Osteocyte (in vitro differentiated cells): ENCODE measurements at places on chromosomes 2 and 18. TPM values are rescaled to one million over a fixed set of nuclear protein-coding genes. Genes with fewer than 3 reads are reported as not detected.

Gene CD302
- total RNA-seq: 18.4 and 19.3 TPM in 2 replicates

Gene KCNIP3
- 0.57 and 1.4 TPM in 2 replicates for total RNA-seq

Gene SNTG2
- total RNA-seq: not detected in 2 replicates

Gene GDF7
- total RNA-seq: 9.0 and 10.1 TPM in 2 replicates

Gene CHRNG
- not detected in 2 replicates for total RNA-seq

Gene OTX1
- not detected in 2 replicates for total RNA-seq

Gene LRPPRC
- 73.8 and 76.6 TPM in 2 replicates for total RNA-seq

Gene SLC19A3
- not detected in 2 replicates for total RNA-seq

Gene CTIF
- 169 and 172 TPM in 2 replicates for total RNA-seq

Gene AMER3
- not detected in 2 replicates for total RNA-seq

Gene ANKRD30BL
- not detected in 2 replicates for total RNA-seq

Gene FRZB
- total RNA-seq: 46.6 and 47.3 TPM in 2 replicates

- no peak overlapping the region for H3K4me3 ChIP-seq
- H3K4me1 ChIP-seq: no peaks in the 10 kb centered on the region
- H3K36me3 ChIP-seq: no peaks in the 10 kb centered on the region
Measured at GRCh38 chr2:112995346-112995920, 9.8 kb upstream of the IL36A start.

DNA sequence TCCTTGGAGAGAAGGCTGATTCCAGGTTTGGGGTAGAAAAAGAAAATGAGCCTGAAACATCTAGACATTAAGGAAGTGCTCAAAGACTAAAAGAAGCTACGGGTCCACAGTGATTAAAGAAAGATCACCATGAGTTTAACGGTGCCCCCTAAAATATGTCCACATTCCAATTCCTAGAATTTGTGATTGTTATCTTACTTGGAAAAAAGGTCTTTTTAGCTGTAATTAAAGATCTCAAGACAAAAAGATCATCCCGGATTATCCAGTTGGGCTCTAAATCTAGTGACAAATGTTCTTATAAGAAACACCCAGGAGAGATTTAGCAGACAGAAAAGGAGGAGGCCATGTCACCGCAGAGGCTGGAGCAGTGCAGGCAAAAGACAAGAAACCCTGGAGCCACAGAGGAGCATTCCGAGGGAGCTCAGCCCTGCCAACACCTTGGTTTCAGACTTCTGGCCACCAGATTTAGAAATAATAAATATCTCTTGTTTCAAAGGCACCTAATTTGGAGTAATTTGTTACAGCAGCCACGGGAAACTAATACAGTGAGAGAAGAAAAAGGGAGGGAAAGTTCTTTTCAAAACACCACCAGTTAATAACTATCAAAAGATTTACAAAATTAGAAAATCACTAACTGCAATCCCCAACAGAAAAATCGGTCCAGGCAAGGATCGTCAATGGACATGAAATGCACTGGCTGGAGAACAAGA lies 8.5 kb downstream of the UXS1 start:
- H3K36me3 ChIP-seq: peaks cover 3% of the 10 kb centered on the region
- no peak for DNase-seq
- H3K27ac ChIP-seq: no peak overlapping the region
- no peaks in the 10 kb centered on the region for H3K27me3 ChIP-seq

DNA sequence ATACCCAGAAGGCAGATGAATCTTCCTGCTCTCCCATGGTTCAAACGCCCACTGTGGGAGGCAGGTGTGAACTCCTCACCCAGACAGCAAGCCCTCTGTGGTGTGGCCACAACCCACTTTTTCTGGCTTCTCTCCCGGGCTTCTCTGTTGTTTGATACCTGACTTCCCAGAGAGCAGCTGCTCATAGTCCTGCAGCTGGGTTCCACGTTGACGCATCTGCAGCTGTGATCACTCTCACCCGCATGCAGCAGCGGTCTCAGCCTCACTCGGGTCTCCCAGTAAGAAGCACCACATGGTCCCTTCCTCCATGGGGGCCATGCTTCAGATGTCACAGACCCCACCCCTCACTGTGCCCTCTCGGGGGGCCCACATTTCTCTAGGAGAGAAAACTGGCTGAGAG lies 3.5 kb downstream of the ASPRV1 start:
- peaks cover 36% of the 10 kb centered on the region for H3K27me3 ChIP-seq
- no peak overlapping the region for H3K27ac ChIP-seq
- H3K36me3 ChIP-seq: no peaks in the 10 kb centered on the region
- H3K4me1 ChIP-seq: no peaks in the 10 kb centered on the region
- no peak overlapping the region for H3K4me3 ChIP-seq
- no peak for DNase-seq

GRCh38 chr2:47007223-47007825 lies 91.7 kb upstream of the MCFD2 start:
- DNase-seq: no peak
- no peaks in the 10 kb centered on the region for H3K27me3 ChIP-seq
- no peak overlapping the region for H3K4me3 ChIP-seq
- H3K27ac ChIP-seq: peak overlapping the region; percentile 96

DNA sequence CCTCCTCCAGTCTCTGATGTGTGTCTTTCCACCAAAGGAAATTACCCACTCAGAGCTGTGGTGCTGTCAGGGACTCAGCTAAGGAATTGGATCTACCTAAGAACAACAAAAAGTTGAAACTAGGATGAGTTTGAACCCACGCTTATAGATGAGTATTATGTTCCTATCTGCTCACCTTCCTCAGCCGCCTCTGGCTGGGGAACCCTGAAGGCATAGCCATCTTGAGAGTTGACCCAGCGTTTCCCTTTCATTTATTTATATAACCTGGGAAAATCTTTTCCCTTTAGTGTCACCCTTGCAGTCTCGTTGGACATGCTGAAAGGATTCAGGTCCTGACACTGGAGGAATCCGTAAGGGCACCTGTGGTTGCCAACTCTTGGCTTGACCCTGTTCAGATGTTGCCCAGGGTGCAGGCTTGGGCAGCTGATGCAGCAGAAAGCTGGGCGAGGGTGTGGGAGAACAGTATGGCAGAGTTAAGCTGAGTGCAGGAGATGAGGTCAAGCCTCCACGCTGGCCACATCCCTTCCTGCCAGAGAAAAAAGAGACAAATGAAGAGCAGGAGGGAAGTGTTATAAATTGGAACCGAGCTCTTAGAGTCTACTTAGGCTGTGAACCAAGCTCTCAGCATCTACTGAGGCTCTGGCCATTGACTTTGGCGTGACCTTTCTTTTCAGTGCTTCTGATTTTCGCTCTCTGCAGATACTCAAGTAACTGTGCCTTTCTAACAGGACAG lies 1.9 kb downstream of the CDH20 start:
- H3K4me3 ChIP-seq: peak overlapping the region; percentile 73
- H3K27me3 ChIP-seq: peaks cover 53% of the 10 kb centered on the region
- peaks cover 28% of the 10 kb centered on the region for H3K4me1 ChIP-seq
- H3K36me3 ChIP-seq: peaks cover 6% of the 10 kb centered on the region

- H3K4me1 ChIP-seq: no peaks in the 10 kb centered on the region
- H3K27me3 ChIP-seq: peaks cover 16% of the 10 kb centered on the region
- no peaks in the 10 kb centered on the region for H3K36me3 ChIP-seq
- H3K27ac ChIP-seq: no peak overlapping the region
- H3K4me3 ChIP-seq: no peak overlapping the region
Measured at GRCh38 chr2:16773080-16773713, 107.6 kb upstream of the CYRIA start.

DNA sequence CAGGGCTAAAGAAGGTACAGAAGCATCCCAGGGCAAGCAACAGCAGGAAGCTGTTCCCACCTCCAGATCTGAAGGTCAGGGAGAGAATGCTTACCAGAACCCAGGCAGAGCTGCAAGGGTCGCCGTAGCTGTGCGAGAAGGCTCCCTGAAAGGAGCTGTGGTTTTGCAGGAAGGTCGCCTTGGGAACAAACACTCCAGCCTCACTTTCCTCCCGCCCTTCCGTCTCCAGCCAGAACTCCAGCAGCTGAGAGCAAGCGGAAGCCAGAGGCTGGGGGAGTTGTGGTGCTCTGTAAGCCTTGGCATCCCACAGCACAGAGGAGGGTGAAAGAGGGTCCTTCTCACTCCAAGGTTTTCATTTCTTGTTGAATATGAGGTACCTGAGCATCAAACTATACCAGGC lies 18.3 kb upstream of the ICOS start:
- H3K27me3 ChIP-seq: peaks cover 20% of the 10 kb centered on the region
- no peaks in the 10 kb centered on the region for H3K36me3 ChIP-seq
- no peak overlapping the region for H3K4me3 ChIP-seq
- no peak for DNase-seq

GRCh38 chr2:103594823-103595222 lies 833.0 kb downstream of the TMEM182 start:
- H3K4me1 ChIP-seq: no peaks in the 10 kb centered on the region
- H3K36me3 ChIP-seq: no peaks in the 10 kb centered on the region
- DNase-seq: no peak
- H3K27ac ChIP-seq: no peak overlapping the region

GRCh38 chr2:1502891-1503304 lies 89.6 kb downstream of the TPO start:
- H3K27me3 ChIP-seq: no peaks in the 10 kb centered on the region
- no peak overlapping the region for H3K4me3 ChIP-seq
- H3K36me3 ChIP-seq: no peaks in the 10 kb centered on the region
- no peak overlapping the region for H3K27ac ChIP-seq

DNA sequence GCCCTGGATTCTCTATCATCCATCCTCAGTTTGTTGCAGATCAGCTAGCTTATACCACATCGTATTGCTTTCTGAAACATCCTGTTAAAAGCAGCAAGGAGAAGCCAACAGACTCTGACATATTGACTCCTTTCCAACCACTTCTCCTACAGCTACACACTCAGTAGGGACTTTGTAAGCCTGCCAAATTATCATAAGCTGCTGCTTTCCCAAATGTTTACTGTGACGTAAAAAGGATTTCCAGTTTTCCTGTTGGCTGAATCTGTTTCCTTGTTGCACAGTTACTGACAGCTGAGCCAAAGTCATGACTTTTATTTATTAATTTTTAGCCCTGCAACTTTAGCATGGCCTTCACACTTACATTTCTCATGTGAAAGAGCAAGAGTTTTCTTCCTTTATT lies 294.3 kb downstream of the KCNJ3 start:
- H3K4me1 ChIP-seq: no peaks in the 10 kb centered on the region
- H3K27me3 ChIP-seq: no peaks in the 10 kb centered on the region
- DNase-seq: no peak
- H3K4me3 ChIP-seq: no peak overlapping the region

DNA sequence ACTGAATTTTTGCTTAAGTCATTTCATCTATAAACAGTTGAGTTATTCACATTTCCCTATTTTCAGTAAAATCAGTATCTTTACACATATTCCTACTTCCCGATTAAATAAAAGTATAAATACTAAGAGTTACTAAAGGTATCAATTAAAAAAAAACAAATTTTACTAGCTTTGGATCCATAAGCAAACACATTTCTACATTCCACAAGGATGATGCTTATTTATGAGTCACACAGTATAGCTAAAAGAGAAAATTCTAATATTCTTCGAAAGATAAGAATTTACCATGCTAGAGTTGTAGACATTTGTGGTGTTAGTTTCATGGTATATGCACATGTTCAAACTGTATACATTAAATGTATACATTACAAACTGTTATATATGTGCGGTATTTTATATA lies 23.7 kb downstream of the PGAP1 start:
- H3K4me3 ChIP-seq: no peak overlapping the region
- no peaks in the 10 kb centered on the region for H3K27me3 ChIP-seq
- no peak overlapping the region for H3K27ac ChIP-seq
- no peak for DNase-seq
- H3K36me3 ChIP-seq: peaks cover 23% of the 10 kb centered on the region

DNA sequence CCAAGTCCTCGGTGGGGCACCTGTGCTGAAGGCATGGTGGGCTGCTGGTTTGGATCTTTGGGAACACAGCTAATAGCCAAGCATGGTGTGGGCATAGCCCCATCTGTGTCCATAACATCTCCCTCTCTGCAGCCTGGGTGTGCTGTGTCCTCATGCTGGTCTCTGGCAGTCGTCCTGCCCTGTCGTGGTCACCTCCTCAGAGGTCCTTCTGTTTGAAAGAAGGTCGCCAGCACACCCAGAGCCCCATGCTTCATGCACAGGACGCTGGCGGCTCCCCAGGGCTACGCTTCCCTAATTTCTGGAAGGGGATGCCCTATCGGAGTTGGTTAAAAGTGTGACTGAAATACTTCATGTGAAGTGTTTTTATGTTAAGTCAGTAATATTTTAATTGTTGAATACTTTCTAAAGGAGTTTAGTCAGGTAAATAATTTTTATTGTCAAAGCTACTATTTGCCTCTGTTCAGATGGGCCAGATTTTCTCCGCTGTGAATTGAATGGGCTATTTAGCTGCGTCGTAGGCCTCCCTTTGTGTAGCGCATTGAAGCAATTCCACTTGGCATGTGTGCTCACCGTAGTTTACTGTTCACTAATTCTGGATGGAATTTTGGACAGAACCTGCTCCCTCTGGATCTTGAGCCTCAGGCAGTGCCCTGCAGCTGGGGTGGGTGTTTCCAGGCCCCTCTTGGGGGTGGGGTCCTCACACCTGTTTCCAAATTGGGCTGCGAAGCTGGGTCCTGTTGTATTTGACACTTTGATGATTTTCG lies 81.9 kb downstream of the WDSUB1 start:
- DNase-seq: no peak
- H3K4me1 ChIP-seq: peaks cover 15% of the 10 kb centered on the region
- H3K27me3 ChIP-seq: no peaks in the 10 kb centered on the region
- peaks cover 16% of the 10 kb centered on the region for H3K36me3 ChIP-seq

- H3K4me1 ChIP-seq: no peaks in the 10 kb centered on the region
- H3K27me3 ChIP-seq: peaks cover 22% of the 10 kb centered on the region
- H3K4me3 ChIP-seq: no peak overlapping the region
- H3K36me3 ChIP-seq: no peaks in the 10 kb centered on the region
- DNase-seq: no peak
Measured at GRCh38 chr18:10207682-10208345, 246.6 kb upstream of the APCDD1 start.

DNA sequence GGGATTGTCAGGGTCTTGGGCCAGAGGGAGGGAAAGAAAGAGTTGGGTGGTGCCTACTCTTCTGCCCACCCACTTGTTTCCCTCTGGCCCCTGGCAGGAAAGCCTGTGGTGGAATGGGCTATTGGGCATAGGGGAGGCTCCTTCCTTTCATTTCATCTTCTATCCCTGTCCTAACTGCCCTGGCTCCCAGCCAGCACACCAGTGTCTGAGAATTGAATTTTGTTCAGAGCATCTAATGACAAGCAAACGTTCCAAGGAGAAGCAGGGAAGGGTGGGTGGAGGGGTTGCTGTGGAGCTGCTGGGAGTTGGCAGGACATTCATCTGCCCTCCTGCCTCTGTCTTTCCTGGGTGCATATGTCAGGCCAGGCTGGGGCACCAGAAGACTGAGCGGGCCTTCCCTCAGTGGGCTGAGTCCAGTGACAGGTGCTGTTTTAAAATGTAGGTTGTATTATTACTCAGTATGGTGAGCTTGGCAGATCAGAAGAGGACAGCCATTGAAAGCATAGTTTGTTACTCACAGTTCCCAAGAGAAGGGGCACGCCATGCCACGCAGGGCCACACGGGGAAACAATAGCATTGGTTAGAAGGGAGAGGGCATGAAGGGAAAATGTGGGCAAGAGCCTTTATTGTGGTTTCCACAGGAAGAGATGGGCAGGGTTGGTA lies 171.9 kb downstream of the ACOXL start:
- H3K27me3 ChIP-seq: peaks cover 38% of the 10 kb centered on the region
- H3K4me3 ChIP-seq: no peak overlapping the region
- no peak overlapping the region for H3K27ac ChIP-seq

DNA sequence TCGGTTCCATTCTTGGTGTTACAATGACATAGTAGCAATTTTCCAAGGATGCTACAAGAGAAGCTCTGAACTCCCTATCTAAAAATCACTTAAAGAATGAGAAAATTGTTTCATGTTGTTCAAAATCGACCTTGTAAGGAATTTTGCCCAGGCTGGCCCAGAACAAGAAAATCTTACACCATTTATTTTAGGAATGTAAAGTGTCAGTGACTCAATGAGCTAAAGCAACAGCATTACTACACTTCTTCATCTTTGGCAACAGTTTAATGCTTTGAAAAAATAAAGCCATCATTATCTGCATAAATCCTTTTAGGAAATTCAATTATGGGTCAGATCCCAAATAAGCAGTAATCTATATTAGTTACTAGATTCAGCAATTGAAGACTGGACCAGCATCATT lies 38.6 kb downstream of the SLC25A12 start:
- DNase-seq: no peak
- H3K27me3 ChIP-seq: no peaks in the 10 kb centered on the region
- H3K36me3 ChIP-seq: peaks cover 10% of the 10 kb centered on the region
- H3K4me3 ChIP-seq: no peak overlapping the region
